SJSA1 (cell line): ENCODE measurements at places on chromosomes 1 and 21. TPM values are rescaled to one million over a fixed set of nuclear protein-coding genes. Genes with fewer than 3 reads are reported as not detected.

PRAMEF5 gene
- total RNA-seq: not detected in 2 replicates

PLA2G4A gene
- total RNA-seq: 0.39 TPM in 1 of 2 replicates, not detected in the other

- DNase-seq: no peak
These were observed 102.9 kb downstream of the PTPRC start for GRCh38 chr1:198741744-198742143.

- DNase-seq: no peak
These were observed 12.0 kb downstream of the PROK1 start for GRCh38 chr1:110462964-110463363.

ITPKB gene
- total RNA-seq: 4.0 and 6.4 TPM in 2 replicates

GRCh38 chr1:26692211-26692792 lies 3.5 kb upstream of the ARID1A start:
- DNase-seq: peak; percentile 89

DNA sequence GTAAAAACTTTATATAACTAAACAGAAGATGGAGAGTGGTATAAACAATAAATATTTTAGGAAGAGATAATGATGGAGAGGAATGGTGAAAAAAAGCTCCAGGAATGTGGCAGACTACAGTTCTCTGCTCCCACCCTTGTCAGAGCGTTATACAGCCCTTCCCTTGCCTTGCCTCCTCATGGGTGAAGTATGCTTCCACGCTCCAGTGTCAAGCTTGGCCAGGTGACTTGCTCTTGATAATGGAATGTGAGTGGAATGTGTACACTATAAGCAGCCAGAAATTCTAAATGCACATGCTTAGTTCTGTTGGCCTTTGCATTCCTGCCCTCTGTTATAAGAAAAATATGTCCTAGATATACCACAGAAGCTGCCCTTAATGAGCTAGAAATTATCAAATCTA lies 24.7 kb upstream of the POGK start:
- DNase-seq: no peak

- DNase-seq: peak; percentile 91
These were observed 255.9 kb downstream of the NFIA start for GRCh38 chr1:61337981-61338848.

- DNase-seq: no peak
These were observed 437.6 kb downstream of the PRDM2 start for GRCh38 chr1:14137411-14138134.

- no peak for DNase-seq
These were observed 20.5 kb downstream of the KCNC4 start for GRCh38 chr1:110230381-110231199.

RRP1B gene
- total RNA-seq: 35.4 and 37.9 TPM in 2 replicates

LCE3D gene
- not detected in 2 replicates for total RNA-seq

LEPR gene
- total RNA-seq: 5.0 and 8.5 TPM in 2 replicates

GRCh38 chr21:45126204-45126626 lies 51.8 kb downstream of the ADARB1 start:
- DNase-seq: no peak

- peak; percentile 29 for DNase-seq
These were observed 132.8 kb downstream of the CLIC6 start for GRCh38 chr21:34801519-34802132.

DNA sequence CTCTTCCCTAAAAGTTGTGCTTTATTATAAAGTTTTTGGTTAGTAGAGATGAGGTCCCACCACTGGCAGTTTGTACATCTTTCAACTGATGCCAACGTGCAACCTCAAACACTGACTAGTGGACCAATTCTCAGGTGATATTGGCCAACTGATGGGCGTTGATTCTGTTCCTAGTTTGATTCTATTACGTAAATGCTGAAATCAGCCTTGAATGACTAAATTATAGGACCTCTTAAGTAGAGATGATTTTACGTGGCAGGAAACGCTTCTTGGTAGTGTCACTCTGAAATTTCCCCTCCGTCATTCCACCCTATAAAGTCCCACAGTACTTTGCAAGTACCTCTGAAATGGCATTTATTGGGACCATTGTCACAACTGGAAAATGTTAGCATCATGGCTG lies 8.8 kb upstream of the FNDC7 start:
- DNase-seq: no peak

GRCh38 chr1:78441921-78442320 lies 48.9 kb upstream of the PTGFR start:
- peak; percentile 44 for DNase-seq

DNA sequence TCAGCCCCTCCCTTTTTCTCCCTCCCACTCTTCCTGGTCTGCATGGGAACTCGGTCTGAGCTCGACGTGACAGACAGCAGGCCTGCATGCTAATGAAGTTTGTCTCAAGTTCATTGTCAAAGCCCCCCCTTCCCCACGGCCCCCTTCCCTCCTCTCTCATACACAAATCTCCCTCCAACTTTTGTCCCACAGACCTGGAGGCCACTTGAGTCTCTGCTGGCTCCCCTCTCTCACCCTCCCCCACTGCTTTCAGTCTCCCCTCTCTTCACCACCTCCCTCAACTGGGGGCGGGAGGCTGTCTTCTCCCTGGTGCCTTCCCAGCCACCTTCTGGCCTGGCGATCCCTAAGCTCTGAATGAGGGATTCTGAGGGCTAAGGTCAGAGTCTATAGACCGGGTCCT lies 61.3 kb downstream of the RHBG start:
- DNase-seq: no peak

- DNase-seq: no peak
These were observed 4.4 kb upstream of the ADAMTS1 start for GRCh38 chr21:26849428-26850115.

SLC44A3 gene
- total RNA-seq: 2.7 and 3.8 TPM in 2 replicates

DNA sequence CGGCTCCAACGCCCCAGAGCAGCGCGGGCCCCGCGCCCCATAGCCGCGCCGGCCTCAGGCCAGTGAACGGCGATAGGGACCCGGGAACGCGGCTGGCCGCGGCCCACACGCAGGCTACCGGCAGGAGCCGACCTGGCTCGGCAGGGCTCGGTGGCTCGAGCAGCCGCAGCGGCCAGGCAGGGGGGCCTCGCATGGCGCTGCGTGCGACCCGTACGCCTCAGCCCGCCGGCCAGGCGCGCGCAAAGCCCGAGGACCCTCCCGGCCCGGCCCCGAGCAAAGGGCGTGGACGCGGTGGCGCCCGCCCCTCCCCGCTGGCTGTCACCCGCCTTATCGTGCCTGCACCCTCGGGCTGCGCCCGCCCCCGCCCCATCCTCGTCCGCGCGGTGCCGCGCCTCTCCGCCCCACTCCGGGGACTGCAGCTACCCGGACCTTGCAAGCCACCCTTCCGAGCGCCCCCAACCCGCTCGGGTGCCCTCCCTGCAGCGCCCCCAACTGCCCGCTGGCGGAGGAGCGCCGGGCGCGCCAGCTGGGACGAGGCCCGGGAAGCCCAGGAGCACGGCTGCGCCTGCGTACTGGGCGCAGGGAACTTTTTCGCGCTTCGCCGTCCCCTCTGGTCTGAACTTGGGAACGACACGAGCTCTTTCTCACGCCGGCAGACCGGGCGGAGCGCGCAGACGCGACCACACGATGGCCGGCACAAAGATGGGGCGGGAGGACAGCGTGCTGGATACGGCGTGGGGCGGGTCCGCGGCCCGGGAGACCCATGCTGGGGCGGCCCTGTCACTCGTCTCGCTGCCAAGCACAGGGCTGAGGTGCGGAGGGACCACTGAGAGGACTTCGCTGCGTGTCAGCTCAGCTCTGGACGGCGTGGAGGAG lies at the start of gene ABCB10:
Gene ABCB10, minus strand, starts transcription at position 248 of the 876 bp plus-strand sequence. Its CDS starts 55 bp downstream, at position 193.
- peak; percentile 98 for DNase-seq

ADGRL2 gene
- total RNA-seq: 0.22 and 3.5 TPM in 2 replicates

INSRR gene
- not detected in 2 replicates for total RNA-seq

ZSWIM5 gene
- total RNA-seq: 0.03 TPM in 1 of 2 replicates, not detected in the other

GRCh38 chr1:147627435-147628110 lies 42.8 kb downstream of the ACP6 start:
- DNase-seq: no peak

GRCh38 chr1:41046347-41046775 lies 24.8 kb upstream of the SLFNL1 start:
- DNase-seq: no peak

- DNase-seq: no peak
These were observed 9.5 kb downstream of the F3 start for GRCh38 chr1:94532077-94532476.

DNA sequence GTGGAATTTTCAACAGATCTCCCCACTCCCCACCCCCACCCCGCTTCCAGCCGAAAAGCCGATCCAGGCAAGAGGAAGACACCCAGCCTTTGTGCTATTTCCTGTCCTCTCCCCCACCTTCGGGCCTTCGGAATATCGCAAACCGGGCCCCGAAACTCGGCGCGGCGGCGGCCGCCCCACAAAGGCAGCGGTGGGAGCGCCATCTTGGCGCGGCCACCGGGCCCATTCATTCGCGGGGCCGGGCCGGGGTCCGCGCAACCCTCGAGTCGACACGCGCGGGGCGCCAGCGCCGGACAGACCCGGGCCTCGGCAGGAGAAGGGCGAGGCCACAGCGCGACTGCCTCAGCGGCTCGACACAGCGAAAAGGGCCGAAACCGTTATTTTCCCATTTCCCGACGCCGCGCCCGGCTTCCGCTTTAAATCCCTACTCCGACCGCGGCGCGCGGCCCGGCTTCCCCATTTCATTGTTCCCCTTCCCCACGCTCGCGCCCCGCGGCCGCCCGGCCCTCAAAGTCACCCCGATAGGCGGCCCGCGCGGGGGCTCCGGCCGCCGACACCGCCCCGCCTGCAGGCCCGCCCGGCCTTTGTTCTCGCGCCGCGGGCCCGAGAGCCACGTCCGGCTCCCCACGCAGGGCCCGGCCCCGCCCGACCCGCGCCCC lies 911 bp downstream of the GNB1 start:
- peak; percentile 53 for DNase-seq

HEYL gene
- total RNA-seq: 12.7 and 14.4 TPM in 2 replicates

DENND2D gene
- not detected in 2 replicates for total RNA-seq

TRIM45 gene
- 1.6 and 2.3 TPM in 2 replicates for total RNA-seq

- DNase-seq: peak; percentile 90
These were observed at the start of gene BOLA1 for GRCh38 chr1:149899460-149900284. Gene BOLA1, plus strand, starts transcription at chr1:149899568. Its CDS starts 492 bp downstream, at chr1:149900060.
